ENCODE measurements at places on chromosomes 1 and 21. TPM values are rescaled to one million over a fixed set of nuclear protein-coding genes. Genes with fewer than 3 reads are reported as not detected.
A peak's percentile ranks its signal among the peaks of the same experiment; 100 is the strongest.

Gene RPL5
- total RNA-seq = 1,177 TPM

DNA sequence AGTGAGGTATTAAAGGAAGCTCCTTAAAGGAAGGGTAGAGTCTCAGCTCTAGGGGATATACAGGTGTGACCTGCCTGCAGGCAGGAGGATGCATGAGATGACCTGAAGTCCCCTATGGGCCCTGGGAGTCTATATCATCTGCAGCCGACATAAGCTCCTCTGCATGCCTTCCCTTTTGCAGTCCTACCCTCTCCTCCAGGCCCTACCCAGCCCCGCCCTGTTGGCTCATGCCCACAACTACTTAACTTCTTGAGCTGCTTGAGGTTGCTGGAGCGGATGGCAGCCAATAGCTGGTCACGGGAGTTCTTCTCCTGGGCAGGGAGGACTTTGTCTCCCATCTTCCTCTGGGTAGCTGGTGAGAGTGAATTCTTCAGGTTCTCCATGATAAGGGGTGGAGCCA lies 10.3 kb downstream of the SHISA4 start:
- H3K4me1 ChIP-seq = no peaks in the 10 kb centered on the region
- no peak overlapping the region for H3K4me3 ChIP-seq
- no peaks in the 10 kb centered on the region for H3K27me3 ChIP-seq
- no peak for DNase-seq
- H3K36me3 ChIP-seq = no peaks in the 10 kb centered on the region

Gene OR6K3
- total RNA-seq = not detected

- no peaks in the 10 kb centered on the region for H3K27me3 ChIP-seq
- DNase-seq = no peak
Observed at GRCh38 chr1:58249388-58249736, 297.2 kb downstream of the OMA1 start.

DNA sequence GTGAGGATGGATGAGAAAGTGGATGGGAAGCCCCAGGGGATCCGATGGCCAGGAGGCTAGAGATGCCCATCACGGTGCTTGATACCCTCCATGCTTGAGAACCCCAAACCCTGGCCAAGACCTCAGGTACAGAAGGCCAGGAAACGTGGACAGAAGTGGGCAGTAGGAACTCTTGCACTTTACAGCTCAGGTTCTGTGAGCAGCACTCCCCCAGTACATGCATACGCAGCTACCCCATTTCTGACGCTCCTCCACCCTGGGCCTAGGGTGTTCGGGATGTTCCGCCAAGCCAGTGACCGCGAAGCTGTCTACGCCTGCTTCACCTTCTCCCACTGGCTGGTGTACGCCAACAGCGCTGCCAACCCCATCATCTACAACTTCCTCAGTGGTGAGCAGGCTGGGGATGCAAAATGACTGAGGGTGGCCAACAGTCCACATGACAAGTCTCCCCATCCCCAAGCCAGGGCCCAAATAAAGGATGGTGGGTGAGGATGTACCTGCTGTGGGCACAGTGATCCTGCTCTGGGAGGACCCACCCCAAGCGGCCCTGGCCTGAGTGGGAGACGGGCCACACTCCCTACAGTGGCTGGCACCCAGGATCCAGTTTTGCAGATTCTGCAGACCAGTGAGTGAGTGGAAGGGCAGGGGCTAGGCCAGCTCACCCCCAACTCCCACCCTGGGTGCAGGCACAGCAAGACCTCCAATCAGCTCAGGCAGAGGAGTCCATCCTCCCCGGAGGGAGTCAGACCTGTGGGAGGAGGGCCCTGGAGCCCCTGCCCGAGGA lies 7.4 kb downstream of the HCRTR1 start:
- no peaks in the 10 kb centered on the region for H3K27me3 ChIP-seq
- no peaks in the 10 kb centered on the region for H3K4me1 ChIP-seq
- no peak for DNase-seq
- no peak overlapping the region for H3K27ac ChIP-seq
- no peak overlapping the region for H3K4me3 ChIP-seq

- no peak overlapping the region for H3K27ac ChIP-seq
- H3K27me3 ChIP-seq = no peaks in the 10 kb centered on the region
- DNase-seq = no peak
- H3K4me1 ChIP-seq = no peaks in the 10 kb centered on the region
- H3K36me3 ChIP-seq = no peaks in the 10 kb centered on the region
Observed at GRCh38 chr1:240575981-240576662, 35.8 kb downstream of the GREM2 start.

DNA sequence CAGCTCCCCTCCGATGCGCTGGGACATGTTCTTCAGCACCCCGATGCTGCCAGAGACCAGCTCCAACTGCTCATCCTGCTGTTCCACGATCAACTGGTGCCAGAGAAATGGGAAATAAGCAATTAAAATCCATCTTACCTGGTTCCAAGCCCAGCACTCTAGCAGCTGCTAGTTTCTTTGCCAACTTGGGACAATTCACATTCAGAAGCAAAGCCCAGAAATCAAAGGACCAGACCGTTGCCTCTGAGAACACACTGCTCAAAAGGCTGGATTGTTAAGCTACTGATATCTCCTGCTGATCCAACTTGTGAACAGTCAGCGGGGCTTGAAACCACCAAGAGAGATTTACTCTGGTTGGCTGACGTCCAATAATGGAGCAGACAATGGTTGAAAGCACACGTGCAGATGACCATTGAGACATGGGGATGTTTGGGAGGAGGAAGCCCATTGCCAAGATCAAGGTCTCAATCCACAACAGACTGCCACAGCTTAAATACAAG lies 34.4 kb downstream of the STX6 start:
- no peaks in the 10 kb centered on the region for H3K27me3 ChIP-seq
- H3K36me3 ChIP-seq = peaks cover 7% of the 10 kb centered on the region
- no peak overlapping the region for H3K4me3 ChIP-seq
- H3K4me1 ChIP-seq = no peaks in the 10 kb centered on the region
- H3K27ac ChIP-seq = no peak overlapping the region
- DNase-seq = no peak

GRCh38 chr1:9559673-9560072 lies 20.4 kb downstream of the SLC25A33 start:
- peaks cover 3% of the 10 kb centered on the region for H3K36me3 ChIP-seq
- H3K4me3 ChIP-seq = no peak overlapping the region
- H3K4me1 ChIP-seq = no peaks in the 10 kb centered on the region
- H3K27ac ChIP-seq = no peak overlapping the region
- no peaks in the 10 kb centered on the region for H3K27me3 ChIP-seq
- no peak for DNase-seq

Gene AXDND1
- total RNA-seq = not detected

- no peak overlapping the region for H3K4me3 ChIP-seq
- H3K27ac ChIP-seq = no peak overlapping the region
Observed at GRCh38 chr21:25560271-25560685, 47.0 kb downstream of the MRPL39 start.

- H3K27me3 ChIP-seq = no peaks in the 10 kb centered on the region
- no peaks in the 10 kb centered on the region for H3K4me1 ChIP-seq
- no peak overlapping the region for H3K27ac ChIP-seq
- no peak overlapping the region for H3K4me3 ChIP-seq
- no peak for DNase-seq
Observed at GRCh38 chr1:31218705-31219104, 21.0 kb downstream of the NKAIN1 start.

Gene MARCKSL1
- 159 TPM for total RNA-seq

DNA sequence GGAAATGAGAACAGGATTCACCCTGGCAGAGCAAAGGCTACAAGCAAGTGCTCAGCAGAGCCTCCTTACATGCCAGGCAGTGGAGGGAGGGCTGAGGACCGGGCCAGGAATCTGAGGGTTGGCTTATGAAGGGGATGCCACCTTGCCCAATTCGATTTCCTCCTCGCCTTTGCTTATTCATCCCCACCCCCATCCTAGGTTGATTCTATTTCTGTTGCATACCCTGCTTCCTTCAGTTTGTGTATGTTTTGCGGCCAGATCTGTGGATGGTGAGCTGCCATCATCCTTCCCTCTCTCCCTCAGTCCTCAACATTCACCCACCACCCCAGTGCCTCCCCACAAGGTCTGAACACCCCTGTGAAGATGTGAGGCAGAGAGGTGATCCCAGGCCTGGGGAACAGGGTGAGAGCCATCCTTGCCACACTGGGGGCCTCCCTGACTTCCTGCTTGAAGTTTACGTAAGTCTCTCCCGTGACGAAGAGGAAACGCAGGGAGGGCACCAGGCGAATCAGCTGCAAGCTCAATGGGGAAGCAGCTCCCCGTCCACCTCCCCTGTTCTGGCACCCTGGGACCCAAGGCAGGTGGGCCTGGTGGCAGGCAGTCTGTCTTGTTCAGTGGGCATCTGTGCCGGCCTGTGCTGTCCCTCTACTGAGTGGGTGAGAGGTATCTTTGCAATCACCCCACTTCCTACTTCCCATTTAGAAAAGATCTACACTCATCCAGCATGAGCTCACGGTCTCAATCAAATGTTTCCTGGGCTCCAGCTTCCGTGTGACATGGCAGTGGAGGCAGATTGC lies 50.6 kb upstream of the CNTN2 start:
- H3K36me3 ChIP-seq = no peaks in the 10 kb centered on the region
- no peak overlapping the region for H3K4me3 ChIP-seq
- no peak overlapping the region for H3K27ac ChIP-seq

Gene HHIPL2
- 0.16 TPM for total RNA-seq

DNA sequence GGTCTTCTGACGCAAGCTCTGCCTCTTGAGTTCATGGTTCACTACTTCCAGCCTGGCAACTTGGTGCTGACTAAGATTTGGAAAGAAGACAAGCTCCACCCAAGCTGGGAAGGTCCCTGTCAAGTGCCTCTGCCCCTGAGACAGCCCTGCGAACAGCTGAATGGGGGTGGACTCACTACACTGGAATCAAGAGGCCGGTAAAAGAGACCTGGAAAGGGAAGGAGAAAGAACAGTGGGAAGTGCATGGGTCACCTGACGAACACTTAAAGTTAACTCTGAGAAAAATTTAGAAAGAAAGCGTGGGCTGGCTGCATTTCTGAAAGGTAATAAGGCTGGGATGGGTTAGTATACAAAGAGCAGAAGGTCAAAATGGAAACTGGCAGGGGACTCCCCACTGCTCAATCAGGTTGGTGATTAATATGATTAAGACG lies 26.1 kb upstream of the ZNF496 start:
- H3K36me3 ChIP-seq = no peaks in the 10 kb centered on the region
- H3K4me3 ChIP-seq = no peak overlapping the region
- no peak for DNase-seq
- no peaks in the 10 kb centered on the region for H3K27me3 ChIP-seq
- no peak overlapping the region for H3K27ac ChIP-seq

GRCh38 chr1:29444782-29445729 lies 208.7 kb downstream of the PTPRU start:
- no peak for DNase-seq
- no peaks in the 10 kb centered on the region for H3K27me3 ChIP-seq
- no peaks in the 10 kb centered on the region for H3K36me3 ChIP-seq
- no peaks in the 10 kb centered on the region for H3K4me1 ChIP-seq
- H3K4me3 ChIP-seq = no peak overlapping the region

DNA sequence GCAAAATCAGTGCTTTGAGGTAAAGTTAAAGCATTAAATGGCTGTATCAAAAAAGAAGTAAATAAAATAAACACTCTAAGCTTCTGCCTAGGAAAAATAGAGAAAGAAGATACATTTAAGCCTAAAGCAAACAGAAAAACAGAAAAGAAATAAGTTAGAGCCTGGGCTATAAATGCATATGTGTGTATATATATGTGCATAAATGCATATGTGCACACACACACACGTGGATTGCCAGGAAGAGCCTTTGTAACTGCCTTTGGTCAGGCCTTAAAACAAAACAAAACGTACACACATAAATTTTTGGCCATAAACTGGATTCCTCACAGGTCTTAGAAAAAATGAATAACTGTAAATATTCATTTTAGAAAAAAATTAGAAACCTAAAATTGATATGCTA lies 925.8 kb downstream of the MRPL39 start:
- DNase-seq = no peak
- no peaks in the 10 kb centered on the region for H3K27me3 ChIP-seq
- H3K4me1 ChIP-seq = no peaks in the 10 kb centered on the region
- H3K36me3 ChIP-seq = no peaks in the 10 kb centered on the region
- no peak overlapping the region for H3K4me3 ChIP-seq

DNA sequence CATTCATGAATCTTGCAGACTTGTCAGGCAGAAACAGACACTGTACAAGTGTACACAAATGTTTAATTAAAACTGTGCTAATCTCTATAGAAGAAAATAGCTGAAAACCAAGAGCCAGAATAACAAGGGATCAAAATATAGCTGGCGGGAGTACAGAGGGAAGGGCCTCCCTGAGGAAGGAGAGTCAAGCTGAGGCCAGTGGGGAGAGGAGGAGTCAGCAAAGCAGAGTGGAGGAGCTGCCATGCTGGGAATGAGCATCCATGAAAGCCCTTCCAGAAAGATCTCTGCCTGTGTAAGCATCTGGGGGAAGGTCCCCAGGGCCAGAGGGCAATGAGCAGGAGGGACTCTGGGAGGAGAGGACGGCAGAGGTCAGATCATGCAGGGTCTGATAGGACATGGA lies 15.1 kb downstream of the SLAMF8 start:
- DNase-seq = no peak
- peaks cover 12% of the 10 kb centered on the region for H3K4me1 ChIP-seq
- no peak overlapping the region for H3K4me3 ChIP-seq
- no peak overlapping the region for H3K27ac ChIP-seq
- H3K36me3 ChIP-seq = no peaks in the 10 kb centered on the region
- no peaks in the 10 kb centered on the region for H3K27me3 ChIP-seq

DNA sequence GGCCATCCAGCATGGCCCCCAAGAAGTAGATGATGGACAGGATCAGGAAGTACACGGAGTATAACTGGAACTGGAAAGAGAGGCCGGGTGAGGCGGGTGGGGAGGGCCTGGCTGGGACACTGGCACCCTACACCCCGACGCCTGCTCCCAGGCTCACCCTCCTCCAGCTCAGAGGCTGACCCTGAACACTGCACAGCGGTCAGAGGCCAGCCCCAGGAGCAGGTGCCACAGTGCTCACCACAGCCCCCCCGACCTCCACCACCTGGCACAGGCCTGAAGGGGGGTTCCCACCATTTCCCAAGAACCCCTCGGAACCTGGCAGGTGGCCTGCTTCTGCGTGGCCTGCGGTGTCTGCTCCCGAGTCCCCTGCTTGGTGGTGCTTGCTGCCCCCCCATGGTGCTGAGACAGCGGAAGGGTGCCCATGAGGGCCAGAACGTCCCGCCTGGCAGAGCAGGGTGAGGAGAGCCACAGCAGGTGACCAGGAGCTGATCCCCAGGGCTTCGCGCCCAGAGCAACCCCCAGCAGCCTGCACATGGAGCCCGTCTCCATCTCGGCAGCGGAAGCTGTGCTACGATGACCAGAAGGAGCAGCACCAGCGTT lies 26.1 kb downstream of the SLC19A1 start:
- H3K36me3 ChIP-seq = peaks cover 1% of the 10 kb centered on the region
- H3K27ac ChIP-seq = peak overlapping the region; percentile 19
- H3K4me3 ChIP-seq = no peak overlapping the region
- no peaks in the 10 kb centered on the region for H3K27me3 ChIP-seq
- no peak for DNase-seq

GRCh38 chr1:172966844-172967540 lies 83.7 kb downstream of the TNFSF18 start:
- peaks cover 31% of the 10 kb centered on the region for H3K4me1 ChIP-seq
- H3K27ac ChIP-seq = no peak overlapping the region
- no peak overlapping the region for H3K4me3 ChIP-seq
- H3K36me3 ChIP-seq = no peaks in the 10 kb centered on the region

Gene HHAT
- 4.3 TPM for total RNA-seq

All from Caco-2 (cell line).